Stimulated activated CD4-positive, alpha-beta T cell treated with anti-CD3 and anti-CD28 coated beads, Interleukin-4, amount 100 ng/mL, for 1 hour (primary cell): ENCODE measurements at places on chromosomes 2 and 18.

GRCh38 chr2:241161646-241162281 lies 11.5 kb downstream of the PPP1R7 start:
- DNase-seq, result no peak

GRCh38 chr2:109345653-109346480 lies 216.9 kb downstream of the SH3RF3 start:
- no peak for DNase-seq

- no peak for DNase-seq
These were observed 50.6 kb upstream of the STPG4 start for GRCh38 chr2:47205576-47206141.

- DNase-seq, result no peak
These were observed 25.1 kb upstream of the SGPP2 start for GRCh38 chr2:222399038-222399783.

DNA sequence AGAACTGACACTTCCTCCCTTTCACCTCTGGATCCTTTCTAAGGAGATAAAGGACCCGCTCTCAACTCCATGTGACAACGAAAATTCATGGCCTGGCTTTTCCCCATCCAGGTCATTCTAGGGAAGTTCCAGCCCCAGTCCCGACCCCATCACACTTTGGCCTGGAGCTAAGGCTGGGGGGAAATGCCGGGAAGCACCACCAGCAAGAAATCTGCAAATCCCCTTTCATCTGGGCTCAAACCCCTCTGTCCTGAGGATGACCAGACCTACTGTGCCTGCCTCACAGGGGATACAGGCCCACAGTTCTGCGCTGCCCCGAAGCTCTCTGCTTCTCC lies 1.3 kb downstream of the SIX2 start:
- no peak for DNase-seq

- DNase-seq, result no peak
These were observed 44.1 kb upstream of the SP140L start for GRCh38 chr2:230282936-230283335.

DNA sequence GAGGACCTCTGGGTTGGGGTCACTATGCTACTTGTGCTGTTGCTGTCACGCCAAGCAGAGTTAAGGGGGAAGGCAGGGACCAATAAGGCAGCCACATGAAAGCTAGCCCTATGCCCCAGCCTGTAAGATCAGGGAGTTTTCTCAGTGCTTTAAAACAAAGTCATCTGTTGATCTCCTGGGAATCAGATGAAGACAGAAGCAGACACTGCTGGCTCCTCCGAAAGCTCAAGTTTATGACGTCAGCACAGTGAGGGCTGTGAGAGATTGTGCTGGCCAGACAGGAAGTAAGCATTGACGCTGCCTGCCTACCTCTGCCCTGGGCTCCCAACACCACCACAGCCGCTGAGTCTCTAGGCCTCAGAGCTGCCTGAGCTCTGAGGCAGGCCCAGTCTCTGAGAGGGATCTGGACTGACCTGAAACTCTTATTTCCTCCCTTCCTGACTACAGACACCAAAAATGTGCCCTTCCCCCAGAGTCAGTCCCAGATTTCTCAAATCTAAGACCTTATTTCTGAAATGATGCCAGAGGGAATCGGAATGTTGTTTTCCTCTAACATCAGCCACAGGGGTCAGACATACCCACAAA lies 118.1 kb upstream of the EPAS1 start:
- peak; percentile 19 for DNase-seq
